NCI-H1930 (cell line): ENCODE measurements at places on chromosomes 2 and 18.

GRCh38 chr2:62116983-62117382, 78.9 kb upstream of the B3GNT2 start:
- no peak for DNase-seq

DNA sequence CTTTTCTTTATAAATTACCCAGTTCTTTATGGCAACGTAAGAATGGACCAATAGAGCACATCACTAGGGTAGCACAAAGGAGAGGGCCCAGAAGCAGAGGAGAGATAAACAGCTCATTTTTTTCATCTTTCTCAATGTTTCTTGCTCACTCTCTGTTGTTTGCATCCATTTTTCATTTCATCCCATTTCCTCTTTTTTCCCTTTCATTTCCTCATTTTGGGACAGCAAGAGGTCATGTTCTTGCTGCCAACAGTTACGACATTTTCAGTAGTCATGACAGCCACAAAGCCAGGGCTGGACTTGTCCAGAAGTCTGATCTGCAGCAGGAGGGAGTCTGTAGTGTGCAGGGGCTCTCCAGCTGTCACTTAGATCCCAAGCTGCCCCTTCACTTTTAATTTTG, 52.7 kb upstream of the CYP1B1 start:
- no peak for DNase-seq

DNA sequence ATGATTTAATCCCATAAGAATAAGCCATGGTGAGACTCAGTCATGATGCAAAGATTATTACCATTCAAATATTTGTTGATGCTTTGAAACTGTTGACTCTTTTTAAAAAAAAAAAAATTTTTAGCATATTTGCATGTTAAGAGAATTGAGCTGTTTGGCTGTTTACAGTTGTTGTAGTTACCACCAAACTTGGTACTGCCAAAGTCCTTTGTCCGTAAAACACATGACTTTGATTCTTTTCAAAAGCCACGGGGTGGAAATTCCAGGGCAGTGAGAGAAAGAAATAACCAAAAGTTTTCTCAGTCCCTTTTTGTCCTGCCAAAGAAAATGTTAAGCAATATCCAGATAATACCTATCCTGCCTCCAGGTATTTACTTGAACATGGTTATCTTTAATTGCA, 474.8 kb downstream of the METTL4 start:
- DNase-seq, result no peak

- no peak for DNase-seq
Measured at GRCh38 chr2:11870584-11870983, 124.2 kb downstream of the LPIN1 start.

- DNase-seq, result no peak
Measured at GRCh38 chr2:178025551-178026185, 46.9 kb downstream of the PDE11A start.
